GM23338 (cell line): ENCODE measurements at places on chromosomes 5 and 9. TPM values are rescaled to one million over a fixed set of nuclear protein-coding genes. Genes with fewer than 3 reads are reported as not detected.

IL13 gene
- not detected in 2 replicates for total RNA-seq

LCN2 gene
- total RNA-seq, result 0.27 TPM in 1 of 2 replicates, not detected in the other

- H3K27me3 ChIP-seq, result no peaks in the 10 kb centered on the region
- DNase-seq, result no peak
- no peaks in the 10 kb centered on the region for H3K36me3 ChIP-seq
- no peak overlapping the region for H3K4me3 ChIP-seq
- no peak overlapping the region for H3K27ac ChIP-seq
These were observed 7.6 kb downstream of the TMEM174 start for GRCh38 chr5:73180566-73180965.

PTGDS gene
- 1.9 TPM in 1 of 2 replicates, not detected in the other for total RNA-seq

DNA sequence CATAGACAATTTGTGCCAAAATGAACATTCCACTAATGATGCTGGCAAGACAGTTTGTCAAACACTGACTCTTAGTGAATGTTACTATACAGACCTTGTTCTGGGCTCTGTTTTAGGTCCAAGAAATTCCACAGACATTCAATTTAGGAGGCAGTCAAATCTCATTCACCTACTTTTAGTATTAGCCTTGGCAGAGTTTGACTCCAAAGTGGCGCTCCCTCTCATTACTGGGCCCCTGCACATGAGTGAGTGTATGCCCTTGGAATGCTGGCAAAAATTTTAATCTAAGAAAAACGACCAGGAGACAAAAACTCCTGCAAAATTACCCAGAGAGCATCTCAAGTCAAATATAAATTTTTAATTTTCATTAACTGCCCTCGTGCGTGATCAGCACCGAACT lies 94.9 kb upstream of the SLC27A6 start:
- DNase-seq, result no peak
- H3K4me1 ChIP-seq, result peaks cover 16% of the 10 kb centered on the region
- H3K36me3 ChIP-seq, result no peaks in the 10 kb centered on the region
- no peak overlapping the region for H3K27ac ChIP-seq
- no peak overlapping the region for H3K4me3 ChIP-seq

RUFY1 gene
- 25.0 and 31.6 TPM in 2 replicates for total RNA-seq

GABRA1 gene
- 0.16 and 0.52 TPM in 2 replicates for total RNA-seq

DNA sequence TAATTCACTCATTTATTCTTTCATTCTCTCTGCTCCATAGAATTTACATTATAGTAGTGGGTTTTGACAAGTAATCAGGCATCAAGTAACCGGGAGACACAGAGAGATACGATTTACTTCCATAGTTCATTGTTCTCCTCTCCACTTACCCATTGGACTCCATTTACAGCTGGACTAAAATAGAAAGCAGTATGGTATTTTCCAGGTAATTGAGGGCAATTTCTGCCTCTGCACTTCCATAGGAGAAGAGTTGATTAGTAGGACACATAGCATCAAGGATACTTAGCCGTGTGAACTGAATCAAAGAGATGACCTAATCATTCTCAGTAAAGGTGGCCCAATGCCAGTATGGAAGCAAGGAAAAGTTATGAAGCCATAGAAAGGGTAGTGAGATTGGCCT lies 244.4 kb downstream of the COX7C start:
- no peak overlapping the region for H3K27ac ChIP-seq
- no peaks in the 10 kb centered on the region for H3K36me3 ChIP-seq
- H3K27me3 ChIP-seq, result no peaks in the 10 kb centered on the region
- H3K4me1 ChIP-seq, result peaks cover 4% of the 10 kb centered on the region; the same call in 1 of the 2 replicates

- H3K4me3 ChIP-seq, result no peak overlapping the region
- no peaks in the 10 kb centered on the region for H3K36me3 ChIP-seq
- H3K27me3 ChIP-seq, result no peaks in the 10 kb centered on the region
- DNase-seq, result no peak
These were observed 143.0 kb downstream of the RGS3 start for GRCh38 chr9:113606510-113606909.

DNA sequence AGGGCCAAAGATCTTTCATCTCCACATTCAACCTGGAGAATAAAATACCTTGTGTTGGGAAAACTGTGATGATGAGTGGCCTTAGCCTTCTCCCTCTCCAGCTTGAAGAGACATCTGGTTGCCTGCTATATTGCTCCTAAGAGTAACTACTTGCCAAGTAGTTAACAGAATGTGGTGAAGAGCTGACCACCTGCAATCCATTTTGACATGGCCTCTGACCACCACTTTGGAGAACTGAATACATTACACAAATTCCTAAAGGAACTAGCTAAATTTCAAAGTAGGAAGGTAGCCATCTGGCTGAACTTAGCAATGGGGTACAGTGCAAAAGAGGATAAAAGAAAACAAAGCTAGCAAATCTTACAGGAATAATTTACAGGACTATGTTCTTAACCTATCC lies 7.2 kb downstream of the TBCA start:
- no peak for DNase-seq
- no peaks in the 10 kb centered on the region; the same call in 1 of the 2 replicates for H3K36me3 ChIP-seq

DNA sequence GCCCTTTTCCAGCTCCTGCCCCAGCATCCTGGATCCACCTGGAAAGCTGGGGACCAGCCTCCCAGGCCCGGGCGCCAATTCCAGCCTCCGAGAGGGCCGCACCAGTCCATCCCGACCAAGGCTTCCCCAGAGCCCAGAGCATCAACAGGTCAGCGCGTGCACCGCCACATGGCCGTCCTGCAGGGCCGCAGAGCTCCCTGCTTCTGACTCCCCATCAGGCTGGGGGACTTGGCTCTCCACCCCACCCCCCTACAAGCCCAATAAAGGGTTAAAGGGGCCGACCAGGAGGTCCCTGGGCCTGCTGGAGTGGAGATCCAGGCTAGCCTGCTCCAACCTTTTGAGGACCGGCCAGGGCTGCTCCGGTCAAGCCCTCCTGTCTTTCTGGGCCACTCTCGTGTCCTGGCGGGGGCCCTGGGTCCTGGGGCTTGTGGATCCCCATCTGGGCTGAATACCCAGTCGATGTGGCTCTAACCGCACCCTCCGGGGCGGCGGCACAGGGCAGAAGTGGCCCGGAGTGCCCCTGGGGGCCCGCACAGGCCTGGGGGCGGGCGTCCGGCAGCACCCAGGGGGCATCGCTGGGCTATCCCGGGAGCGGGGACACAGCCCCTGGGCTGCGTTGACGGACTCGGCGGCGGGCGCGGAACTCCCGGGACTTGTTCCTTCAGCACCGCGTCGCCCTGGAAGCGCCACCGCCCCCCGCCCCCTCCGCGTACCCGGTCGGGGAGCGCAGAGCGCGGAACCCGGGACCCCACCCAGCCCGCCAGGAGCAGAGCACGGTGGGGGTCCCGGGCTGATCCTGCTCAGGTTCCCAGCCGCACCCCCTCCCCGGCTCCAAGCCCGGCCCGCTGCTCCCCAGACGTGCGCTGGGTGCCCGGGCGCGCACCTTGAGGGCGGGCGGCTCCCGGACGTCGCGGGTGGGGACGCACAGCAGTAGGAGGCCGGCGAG lies 590 bp downstream of the ENTPD2 start:
- H3K27ac ChIP-seq, result no peak overlapping the region
- H3K4me1 ChIP-seq, result no peaks in the 10 kb centered on the region
- peaks cover 44% of the 10 kb centered on the region for H3K27me3 ChIP-seq
- H3K4me3 ChIP-seq, result peak overlapping the region; percentile 60
- peak; percentile 55 for DNase-seq

GABRG2 gene
- 3.1 and 3.5 TPM in 2 replicates for total RNA-seq

GRCh38 chr5:169429044-169429443 lies 128.1 kb upstream of the SLIT3 start:
- no peak for DNase-seq
- no peak overlapping the region for H3K4me3 ChIP-seq
- no peaks in the 10 kb centered on the region for H3K36me3 ChIP-seq
- peaks cover 17% of the 10 kb centered on the region for H3K4me1 ChIP-seq
- no peak overlapping the region for H3K27ac ChIP-seq

DNA sequence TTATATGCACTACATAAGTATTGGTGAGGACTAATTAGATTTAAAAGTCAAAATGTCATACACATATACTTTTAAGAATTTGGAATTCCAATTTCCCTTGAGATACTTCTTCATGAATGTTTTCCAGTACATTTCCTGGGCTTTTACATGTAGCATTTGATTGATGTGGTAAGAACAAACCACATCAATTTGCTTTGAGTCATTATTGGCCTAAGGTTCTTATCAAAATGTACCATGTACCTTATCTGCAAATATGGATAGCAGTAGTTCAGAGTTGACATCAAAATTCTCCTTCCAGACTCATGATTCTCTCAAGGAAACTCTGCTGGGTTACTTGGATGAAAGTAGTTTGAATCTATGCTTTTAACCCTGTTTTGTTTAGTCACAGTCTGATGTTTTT lies 2.5 kb downstream of the CAST start:
- no peak overlapping the region for H3K4me3 ChIP-seq
- H3K27me3 ChIP-seq, result peaks cover 40% of the 10 kb centered on the region
- no peak for DNase-seq
- peaks cover 8% of the 10 kb centered on the region for H3K4me1 ChIP-seq
- no peak overlapping the region for H3K27ac ChIP-seq

DNA sequence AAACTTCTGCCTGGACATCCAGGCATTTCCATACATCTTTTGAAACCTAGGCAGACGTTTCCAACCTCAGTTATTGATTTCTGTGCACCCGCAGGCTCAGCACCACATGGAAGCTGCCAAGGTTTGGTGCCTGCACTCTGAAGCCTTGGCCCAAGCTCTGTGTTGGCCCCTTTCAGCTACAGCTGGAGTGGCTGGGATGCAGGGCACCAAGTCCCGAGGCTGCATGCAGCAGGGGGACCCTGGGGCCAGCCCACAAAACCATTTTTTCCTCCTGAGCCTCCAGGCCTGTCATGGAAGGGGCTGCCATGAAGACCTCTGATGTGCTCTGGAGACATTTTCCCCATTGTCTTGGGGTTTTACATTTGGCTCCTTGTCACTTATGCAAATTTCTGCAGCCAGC lies 49.9 kb downstream of the NFX1 start:
- H3K27me3 ChIP-seq, result no peaks in the 10 kb centered on the region
- H3K4me3 ChIP-seq, result no peak overlapping the region
- H3K4me1 ChIP-seq, result no peaks in the 10 kb centered on the region
- no peak overlapping the region for H3K27ac ChIP-seq

MAMDC2 gene
- 13.7 and 19.6 TPM in 2 replicates for total RNA-seq

DNA sequence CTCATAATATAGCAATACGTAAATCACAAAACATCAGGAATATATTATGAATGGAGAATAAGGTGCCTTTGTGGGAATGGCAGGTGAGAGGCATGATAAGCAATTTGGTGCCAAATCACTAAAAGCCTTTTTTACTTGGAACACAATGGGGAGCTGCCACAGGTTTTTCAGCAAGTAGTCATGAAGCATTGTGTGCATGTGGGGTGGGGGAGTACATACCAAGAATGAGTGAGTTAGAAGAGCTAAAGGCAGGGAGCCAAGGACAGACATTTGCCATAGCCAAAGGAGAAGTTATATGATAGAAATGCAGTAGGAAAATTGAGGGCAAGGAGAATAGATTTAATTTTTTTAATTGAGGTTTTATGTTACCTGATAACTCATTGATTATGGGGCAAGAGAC lies 445.0 kb upstream of the SMC2 start:
- H3K4me1 ChIP-seq, result no peaks in the 10 kb centered on the region
- H3K36me3 ChIP-seq, result peaks cover 12% of the 10 kb centered on the region
- H3K27ac ChIP-seq, result no peak overlapping the region

THBS4 gene
- total RNA-seq, result 13.7 and 23.2 TPM in 2 replicates

ST8SIA4 gene
- 0.28 and 1.3 TPM in 2 replicates for total RNA-seq

DNA sequence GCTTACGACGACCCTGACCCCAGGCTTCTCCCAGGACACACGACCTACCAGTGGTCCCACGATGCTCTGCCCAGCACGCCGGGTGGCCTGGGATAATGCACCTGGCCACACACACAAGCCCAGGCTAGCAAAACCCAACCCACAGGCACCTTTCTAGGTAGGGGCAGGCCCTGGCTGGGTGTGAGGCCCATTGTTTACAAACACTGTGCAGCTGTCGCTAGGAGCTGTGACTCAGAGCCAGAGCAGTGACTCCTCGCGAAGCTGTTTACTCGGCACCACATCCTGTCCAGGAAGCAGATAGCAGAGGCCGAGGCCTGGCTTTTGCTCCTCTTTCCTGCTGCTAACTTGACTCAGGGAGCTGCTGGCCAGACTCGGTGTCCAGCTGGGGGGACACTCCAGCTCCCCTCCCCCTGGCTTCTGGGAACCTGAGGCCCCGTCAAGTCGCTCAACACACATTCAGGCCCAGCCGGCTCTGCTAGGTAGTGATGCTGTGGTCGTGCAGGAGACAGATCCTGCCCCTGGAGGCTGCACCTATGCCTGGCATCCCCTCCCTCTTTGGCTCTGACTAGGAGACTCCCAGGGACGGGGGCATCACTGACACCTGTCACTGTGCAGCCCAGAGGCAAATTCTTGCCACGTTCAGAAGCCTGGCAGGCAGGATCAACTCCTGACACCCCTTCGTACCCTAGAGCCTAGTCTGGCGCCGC lies 12.8 kb upstream of the RALGDS start:
- H3K36me3 ChIP-seq, result no peaks in the 10 kb centered on the region
- H3K4me3 ChIP-seq, result no peak overlapping the region
- no peaks in the 10 kb centered on the region for H3K27me3 ChIP-seq

GRCh38 chr5:68264024-68264956 lies 48.7 kb downstream of the PIK3R1 start:
- no peak overlapping the region for H3K27ac ChIP-seq
- H3K4me1 ChIP-seq, result no peaks in the 10 kb centered on the region
- no peaks in the 10 kb centered on the region for H3K27me3 ChIP-seq
- DNase-seq, result no peak

DELE1 gene
- total RNA-seq, result 50.0 and 62.2 TPM in 2 replicates

- no peak overlapping the region for H3K4me3 ChIP-seq
- no peak overlapping the region for H3K27ac ChIP-seq
- no peak for DNase-seq
- H3K36me3 ChIP-seq, result no peaks in the 10 kb centered on the region
- H3K27me3 ChIP-seq, result no peaks in the 10 kb centered on the region
These were observed 933.4 kb downstream of the PTPRD start for GRCh38 chr9:9679433-9679832.

GRCh38 chr9:11992866-11993265 lies 700.3 kb upstream of the TYRP1 start:
- H3K27ac ChIP-seq, result no peak overlapping the region
- no peaks in the 10 kb centered on the region for H3K36me3 ChIP-seq
- H3K4me3 ChIP-seq, result no peak overlapping the region
- no peak for DNase-seq

DNA sequence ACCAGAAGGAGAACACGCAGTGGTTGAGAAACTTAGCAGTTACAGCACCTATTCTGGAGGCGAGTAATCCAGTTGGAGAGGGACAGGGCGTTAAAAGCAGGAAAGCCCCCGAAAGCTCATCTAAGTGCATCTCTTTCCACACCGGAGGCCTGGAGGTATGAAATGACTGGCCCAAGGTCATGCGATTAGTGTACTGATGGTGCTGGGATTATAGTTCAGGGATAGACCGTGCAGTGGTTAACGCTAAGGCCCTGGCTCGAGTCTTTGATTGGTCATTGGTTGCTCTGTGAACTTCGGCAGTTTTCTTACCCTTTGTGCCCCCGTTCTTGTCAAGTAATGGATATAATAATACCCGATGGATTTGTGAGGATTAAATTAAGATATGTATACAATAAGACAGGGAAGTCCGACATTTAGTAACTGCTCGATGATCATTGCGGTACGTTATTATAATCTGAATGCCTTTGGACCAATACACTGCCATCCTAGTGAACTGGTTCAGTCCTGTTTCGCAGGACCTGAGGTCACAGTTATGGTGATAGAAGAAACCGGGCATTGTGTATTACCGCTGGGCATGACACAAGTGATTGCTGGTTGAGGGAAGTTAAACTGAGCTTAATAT lies 960 bp downstream of the CANX start:
- H3K27me3 ChIP-seq, result no peaks in the 10 kb centered on the region; the same call in 1 of the 2 replicates
- H3K4me1 ChIP-seq, result peaks cover 27% of the 10 kb centered on the region
- peak; percentile 17 for DNase-seq
- H3K27ac ChIP-seq, result peak overlapping the region; percentile 90
- H3K4me3 ChIP-seq, result peak overlapping the region; percentile 100
- H3K36me3 ChIP-seq, result peaks cover 5% of the 10 kb centered on the region; the same call in 1 of the 2 replicates
